ENCODE measurements at places on chromosomes 3 and 15.

GRCh38 chr3:15241341-15241740 is 35.3 kb downstream of the CAPN7 start:
- DNase-seq, result peak; percentile 51

DNA sequence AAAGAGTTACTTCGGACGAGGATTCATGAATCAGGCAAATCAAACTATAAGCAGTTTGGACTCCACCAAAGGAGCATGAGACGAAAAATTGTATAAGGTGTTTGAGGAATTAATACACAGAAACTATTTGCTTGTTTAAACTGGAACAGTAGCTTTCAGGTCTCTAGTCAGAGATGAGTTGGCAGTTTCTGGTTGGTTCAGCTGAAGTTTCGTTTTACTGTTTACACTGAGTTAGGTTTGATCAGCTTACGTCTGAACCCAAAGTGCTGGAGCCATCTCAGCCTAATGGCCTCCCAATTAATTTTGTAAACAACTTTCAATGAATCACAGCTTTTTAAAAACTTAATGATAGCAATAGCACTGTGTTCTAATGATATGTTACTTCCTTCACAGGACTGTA is 703.7 kb downstream of the NLGN1 start:
- no peak for DNase-seq

- DNase-seq, result no peak
Measured at GRCh38 chr15:31481142-31481541, 154.5 kb downstream of the KLF13 start.

GRCh38 chr3:27554706-27555105 is 70.5 kb upstream of the SLC4A7 start:
- DNase-seq, result no peak

DNA sequence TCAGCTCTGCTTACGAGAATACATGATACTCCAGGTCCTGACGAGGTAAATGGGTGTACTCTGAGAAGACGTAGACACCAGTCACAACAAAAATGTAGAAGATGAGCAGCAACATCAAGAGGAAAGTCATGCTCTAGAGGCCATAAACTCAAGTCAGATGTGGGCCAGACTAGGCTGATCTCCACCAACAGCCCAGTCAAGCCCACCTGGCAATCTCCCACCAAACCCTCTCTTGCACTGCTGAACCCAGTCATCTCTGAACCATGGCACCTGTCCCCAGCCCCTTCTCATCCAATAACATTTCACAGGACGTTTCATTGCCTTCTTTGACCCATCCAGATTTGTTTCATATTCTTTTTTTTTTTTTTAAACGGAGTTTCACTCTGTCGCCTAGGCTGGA is 10.8 kb upstream of the PDIA3 start:
- no peak for DNase-seq

DNA sequence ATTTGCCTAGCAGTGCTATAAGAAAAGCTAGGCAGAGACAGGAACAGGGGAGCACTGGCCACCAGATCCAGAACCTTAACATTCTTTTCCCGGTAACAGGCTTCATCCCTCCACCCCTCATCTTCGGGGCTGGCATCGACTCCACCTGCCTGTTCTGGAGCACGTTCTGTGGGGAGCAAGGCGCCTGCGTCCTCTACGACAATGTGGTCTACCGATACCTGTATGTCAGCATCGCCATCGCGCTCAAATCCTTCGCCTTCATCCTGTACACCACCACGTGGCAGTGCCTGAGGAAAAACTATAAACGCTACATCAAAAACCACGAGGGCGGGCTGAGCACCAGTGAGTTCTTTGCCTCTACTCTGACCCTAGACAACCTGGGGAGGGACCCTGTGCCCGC is 231.0 kb upstream of the ST8SIA2 start:
- DNase-seq, result no peak

- peak; percentile 46 for DNase-seq
Measured at GRCh38 chr3:48410205-48411040, 19.5 kb downstream of the PLXNB1 start.

DNA sequence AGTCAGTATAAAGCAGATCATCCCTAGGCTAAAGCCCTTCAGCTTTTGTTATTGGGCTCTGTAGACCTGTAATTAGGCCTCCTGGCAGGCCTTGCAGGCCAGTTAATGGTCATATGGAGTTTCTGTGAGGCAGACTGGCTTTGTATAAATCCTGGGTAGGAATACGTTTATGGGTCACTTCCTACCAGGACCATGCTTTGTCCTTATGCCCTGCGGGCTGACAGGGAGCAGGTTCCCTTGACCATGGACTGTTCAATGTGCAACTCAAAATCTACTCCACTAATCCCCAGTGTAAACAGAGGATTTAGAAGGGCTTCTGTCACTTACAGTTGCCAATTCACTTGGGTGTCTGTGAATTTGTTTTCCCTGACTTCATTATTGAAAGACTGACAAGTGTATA is 202.7 kb upstream of the MLF1 start:
- no peak for DNase-seq

GRCh38 chr3:135182364-135182998 is 387.4 kb downstream of the EPHB1 start:
- DNase-seq, result no peak

- DNase-seq, result no peak
Measured at GRCh38 chr15:84973492-84974460, 7.9 kb upstream of the PDE8A start.

- peak; percentile 43 for DNase-seq
Measured at GRCh38 chr15:26148156-26148860, 285.2 kb upstream of the ATP10A start.

DNA sequence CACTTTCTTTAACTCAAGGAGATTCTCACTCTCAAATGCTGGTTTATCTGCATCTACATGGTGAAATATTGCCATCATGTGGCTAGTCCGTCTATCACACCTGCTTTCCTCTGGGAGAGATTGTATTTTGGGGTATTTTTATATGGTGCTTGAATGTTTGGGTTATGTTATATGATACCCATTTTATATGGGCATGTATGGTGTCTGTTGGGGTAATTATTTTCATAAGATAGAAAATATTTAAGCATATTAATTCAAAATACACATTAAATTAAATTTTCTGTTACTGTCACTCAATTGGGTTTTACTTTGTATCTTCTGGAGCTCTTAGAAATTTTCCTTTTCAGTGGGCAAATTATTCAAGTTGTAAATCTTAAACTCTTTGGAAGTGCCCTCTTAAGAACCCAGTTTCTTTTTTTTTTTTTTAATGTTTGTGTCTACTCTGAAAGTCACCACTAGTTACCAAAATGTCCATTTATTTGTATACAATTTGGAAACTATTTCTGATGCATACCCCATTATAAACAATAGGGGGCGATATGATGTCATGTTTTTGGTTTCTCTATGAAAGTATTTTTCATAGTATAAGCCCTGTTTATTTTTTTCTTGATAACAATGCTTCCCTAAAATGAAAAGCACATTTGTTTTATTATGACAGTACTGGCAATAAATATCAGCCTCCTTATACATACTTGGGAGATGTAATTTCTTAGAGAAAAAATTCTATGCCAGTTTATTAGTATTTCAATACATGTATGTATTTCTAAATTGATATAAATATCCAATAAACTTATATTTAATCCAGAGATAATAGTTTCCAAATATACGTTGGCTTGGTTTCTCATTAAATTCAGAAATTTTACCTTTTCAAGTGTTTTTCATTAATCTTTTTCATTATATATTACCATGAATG is 36.1 kb upstream of the PLSCR5 start:
- no peak for DNase-seq

- no peak for DNase-seq
Measured at GRCh38 chr3:39644176-39644575, 165.2 kb upstream of the MYRIP start.

GRCh38 chr3:131690800-131691199 is 188.0 kb upstream of the MRPL3 start:
- DNase-seq, result no peak

GRCh38 chr15:31268108-31268501 is 58.5 kb upstream of the KLF13 start:
- no peak for DNase-seq

- no peak for DNase-seq
Measured at GRCh38 chr3:14275962-14276909, 97.6 kb downstream of the LSM3 start.

DNA sequence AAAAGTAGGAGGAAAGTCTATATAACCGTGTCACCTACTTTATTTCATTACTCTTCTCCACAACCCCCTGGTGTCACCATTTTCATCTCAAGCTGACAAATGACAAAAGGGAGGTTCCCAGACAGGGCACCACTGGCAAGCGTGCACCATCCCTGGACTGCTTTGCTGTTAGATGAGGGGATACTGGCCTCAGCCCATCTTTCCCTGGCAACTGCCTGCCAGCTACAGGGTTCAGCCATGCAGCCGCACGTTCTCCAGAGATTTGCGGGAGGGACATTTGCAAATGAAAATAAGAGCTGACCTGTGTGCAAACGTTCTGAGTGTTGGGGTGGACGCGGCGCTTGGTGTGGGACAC is 660 bp downstream of the UROC1 start:
- no peak for DNase-seq

GRCh38 chr3:180253283-180253682 is 216.5 kb upstream of the PEX5L start:
- no peak for DNase-seq

DNA sequence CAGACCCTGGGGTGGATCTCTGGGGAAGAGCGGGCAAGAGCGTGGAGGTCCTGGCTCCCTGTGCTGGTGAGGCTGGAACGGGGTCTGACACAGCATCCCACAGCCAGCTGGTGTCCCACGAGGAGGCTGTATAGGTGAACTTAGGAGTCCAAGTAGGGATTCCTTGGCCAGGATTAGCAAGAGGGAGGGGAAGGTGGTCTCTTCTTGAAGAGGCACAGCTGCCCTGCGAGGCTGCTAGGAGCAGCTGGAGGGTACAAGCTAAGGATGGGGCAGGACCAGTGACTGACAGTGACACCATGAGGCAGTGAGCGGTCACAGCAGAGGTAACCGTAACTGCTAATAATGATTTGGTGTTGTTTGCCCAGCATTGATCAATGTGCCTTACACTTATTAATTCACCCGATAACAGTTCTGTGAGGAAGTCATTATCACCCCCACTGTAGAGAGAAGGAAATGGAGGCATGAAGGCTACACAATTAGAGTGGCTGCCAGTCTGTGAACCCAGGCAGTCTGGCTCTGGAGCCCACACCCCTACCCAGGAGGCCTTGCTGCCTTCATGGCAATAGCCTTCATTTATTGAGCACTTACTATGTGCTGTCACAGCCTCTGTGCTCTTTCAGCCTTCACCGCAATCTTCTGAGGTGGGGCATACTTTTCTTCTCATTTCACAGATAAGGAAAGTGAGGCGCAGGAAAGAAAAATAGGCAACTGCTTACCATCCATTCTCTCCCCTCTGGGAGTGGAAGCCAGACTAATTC is 59.4 kb downstream of the TMEM44 start:
- DNase-seq, result peak; percentile 84

Data from H7 (cell line).